Inflammatory macrophage treated with lipopolysaccharide for 1 hour (primary cell): ENCODE measurements at places on chromosomes 16 and 17.

DNA sequence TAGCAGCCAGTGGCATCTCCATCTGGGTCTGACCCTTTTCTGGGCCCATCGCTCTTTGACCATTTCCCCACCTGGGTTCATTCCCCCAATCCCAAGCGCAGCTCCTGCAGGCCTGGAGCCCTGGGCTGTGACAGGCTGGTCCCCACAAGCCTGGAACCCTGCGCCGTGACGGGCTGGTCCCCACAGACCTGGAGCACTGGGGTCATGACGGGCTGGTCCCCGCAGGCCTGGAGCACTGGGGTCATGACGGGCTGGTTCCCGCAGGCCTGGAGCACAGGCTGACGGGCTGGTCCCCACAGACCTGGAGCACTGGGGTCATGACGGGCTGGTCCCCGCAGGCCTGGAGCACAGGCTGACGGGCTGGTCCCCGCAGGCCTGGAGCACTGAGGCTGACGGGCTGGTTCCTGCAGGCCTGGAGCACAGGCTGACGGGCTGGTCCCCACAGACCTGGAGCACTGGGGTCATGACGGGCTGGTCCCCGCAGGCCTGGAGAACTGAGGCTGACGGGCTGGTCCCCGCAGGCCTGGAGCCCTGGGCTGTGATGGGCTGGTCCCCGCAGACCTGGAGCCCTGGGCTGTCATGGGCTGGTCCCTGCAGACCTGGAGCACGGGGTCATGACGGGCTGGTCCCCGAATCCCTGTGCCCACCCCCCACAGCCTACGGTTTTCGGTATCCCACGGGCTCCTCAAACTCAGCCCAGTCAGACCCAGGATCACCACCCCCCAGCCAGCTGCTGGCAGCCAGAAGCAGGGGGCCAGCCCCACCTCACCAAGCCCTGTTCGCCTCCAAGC lies 16.6 kb downstream of the TMC6 start:
- DNase-seq: no peak

GRCh38 chr16:58717994-58718393 lies 16.1 kb downstream of the GOT2 start:
- no peak for DNase-seq

DNA sequence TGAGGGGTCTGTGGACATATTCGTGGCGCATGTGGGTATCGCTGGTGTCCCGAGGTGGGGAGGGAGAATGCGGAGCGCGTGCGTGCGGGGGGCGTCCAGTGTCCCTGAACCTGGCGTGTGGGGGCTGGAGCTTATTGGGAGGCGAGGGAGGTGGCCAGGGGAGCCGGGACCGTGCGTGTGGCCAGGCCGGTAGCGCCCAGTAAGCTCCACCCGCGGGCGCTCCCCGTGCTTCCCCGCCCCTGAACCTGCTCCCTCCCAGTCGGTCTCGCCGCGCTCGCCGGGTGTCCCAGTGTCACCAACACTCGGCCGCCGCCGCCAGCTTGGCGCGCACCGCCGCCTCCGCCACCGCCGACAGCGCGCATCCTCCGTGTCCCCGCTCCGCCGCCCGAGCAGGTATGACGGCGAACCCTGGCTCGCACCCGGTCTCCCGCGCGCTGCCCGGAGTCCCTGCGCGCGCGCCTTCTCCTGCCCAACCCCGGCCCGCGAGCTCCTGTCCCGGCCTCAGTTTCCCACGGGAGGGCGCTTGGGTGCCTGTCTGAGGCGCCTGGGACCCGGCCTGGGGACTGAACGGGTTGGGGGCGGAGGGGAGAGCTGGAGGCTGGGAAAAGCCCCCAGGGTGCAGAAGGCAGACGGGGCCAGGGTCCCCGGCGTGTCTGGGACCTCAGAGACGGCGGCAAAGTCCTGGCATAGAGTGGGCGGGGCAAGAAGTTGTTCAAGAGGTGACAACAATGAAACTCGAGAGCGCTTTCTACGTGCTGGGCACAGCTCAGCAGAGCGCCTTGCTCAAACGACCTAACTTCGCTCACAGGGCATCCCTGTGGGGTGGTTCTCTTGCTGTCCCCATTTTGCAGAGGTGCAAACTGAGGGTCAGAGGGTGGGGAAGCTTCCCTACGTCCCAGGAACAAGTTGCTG lies at the start of gene SCNN1B:
Gene SCNN1B (plus strand): TSS at position 258 of the 912 bp plus-strand sequence. CDS start 46,298 bp downstream, outside the sequence.
- DNase-seq: no peak

DNA sequence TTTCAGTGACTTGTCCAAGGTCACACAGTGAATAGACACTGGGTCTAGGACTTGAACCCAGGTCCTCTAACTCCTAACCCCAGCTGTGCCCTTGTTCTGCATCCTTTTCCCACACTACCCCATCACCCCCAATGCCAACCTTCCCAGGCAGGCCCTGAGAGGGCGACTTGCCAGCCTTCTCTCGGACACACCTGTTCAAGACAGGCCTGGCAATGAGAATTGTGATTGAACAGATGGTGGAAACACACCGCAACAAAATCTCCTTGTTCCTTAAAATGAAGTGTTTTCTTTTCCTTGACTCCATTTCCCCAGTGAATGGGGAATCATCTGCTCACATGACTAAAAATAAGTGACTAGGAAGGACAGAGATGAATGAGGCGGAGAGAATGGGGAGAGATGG lies 189.5 kb upstream of the ASIC2 start:
- DNase-seq: no peak
